K562 (cell line): ENCODE measurements at places on chromosomes 7 and 10. TPM values are rescaled to one million over a fixed set of nuclear protein-coding genes. Genes with fewer than 3 reads are reported as not detected.

Gene CNPY4
- total RNA-seq: 5.1 and 5.5 TPM in 2 replicates

Gene C1QL3
- not detected in 2 replicates for total RNA-seq

Gene TACC2
- total RNA-seq: 0.22 and 0.35 TPM in 2 replicates

- DNase-seq: no peak
- H3K27me3 ChIP-seq: peaks cover 9% of the 10 kb centered on the region; the same call in 2 of the 3 replicates
- no peaks in the 10 kb centered on the region for H3K36me3 ChIP-seq
- no peak overlapping the region for H3K4me3 ChIP-seq
Observed at GRCh38 chr7:116542618-116543017, 17.8 kb downstream of the CAV1 start.
